ENCODE measurements at places on chromosomes 3 and 15. TPM values are rescaled to one million over a fixed set of nuclear protein-coding genes. Genes with fewer than 3 reads are reported as not detected.

Gene PDZRN3
- total RNA-seq = 4.9 TPM

- H3K36me3 ChIP-seq = no peaks in the 10 kb centered on the region
- H3K4me3 ChIP-seq = no peak overlapping the region
- H3K4me1 ChIP-seq = no peaks in the 10 kb centered on the region
- no peak overlapping the region for H3K27ac ChIP-seq
These were observed 9.3 kb downstream of the CFAP92 start for GRCh38 chr3:128984596-128984995.

Gene B2M
- 451 TPM for total RNA-seq

DNA sequence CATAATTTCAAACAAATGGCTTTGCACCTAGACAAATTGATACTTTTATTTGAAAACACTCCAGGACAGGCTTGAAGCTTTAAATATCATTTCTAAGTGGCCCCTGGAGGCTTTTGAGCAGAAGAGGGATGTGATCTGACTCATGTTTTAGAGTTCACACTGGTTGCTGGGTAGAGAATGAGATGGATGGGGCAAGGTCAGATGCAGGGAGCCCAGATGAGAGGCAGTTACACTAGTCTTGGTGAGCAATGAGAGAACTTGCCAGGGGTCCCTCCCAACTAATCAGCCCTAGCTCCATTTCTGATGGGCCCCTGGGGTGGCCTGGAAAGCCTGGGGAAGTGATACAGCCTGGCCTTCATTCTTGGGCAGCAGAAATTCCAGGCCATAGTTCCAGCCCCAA is 190.4 kb downstream of the MEGF11 start:
- no peaks in the 10 kb centered on the region for H3K36me3 ChIP-seq
- H3K4me3 ChIP-seq = no peak overlapping the region
- H3K27me3 ChIP-seq = no peaks in the 10 kb centered on the region

DNA sequence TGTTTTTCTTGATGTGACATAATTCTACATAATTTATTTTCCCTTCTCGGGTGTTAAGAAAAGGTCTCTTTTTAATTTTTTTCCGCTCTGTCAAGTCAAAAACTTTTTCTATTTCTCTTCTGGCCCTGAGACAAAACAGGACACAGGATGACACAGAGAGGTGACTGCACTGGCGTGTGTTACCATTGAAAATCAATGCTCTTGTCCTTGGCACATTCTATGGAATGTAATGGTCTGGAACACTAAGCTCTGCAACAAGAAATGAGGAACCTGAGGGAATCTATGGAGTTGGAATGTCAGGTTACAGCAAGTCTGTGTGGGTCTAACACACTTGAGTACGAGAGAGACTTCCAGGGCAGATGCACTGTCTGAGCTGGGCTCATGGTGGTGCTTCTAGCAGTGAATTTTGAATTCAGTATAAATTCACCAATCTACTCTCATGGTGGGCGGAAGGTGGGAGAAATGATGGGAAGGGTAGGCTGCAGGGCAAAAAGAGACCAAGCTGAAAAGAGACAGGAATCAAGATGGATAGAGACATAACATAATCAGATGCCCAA is 508.3 kb downstream of the TUSC7 start:
- no peak for DNase-seq
- H3K36me3 ChIP-seq = no peaks in the 10 kb centered on the region
- no peaks in the 10 kb centered on the region for H3K27me3 ChIP-seq
- no peak overlapping the region for H3K4me3 ChIP-seq

Gene ARIH1
- total RNA-seq = 78.0 TPM

GRCh38 chr3:33690341-33690740 is 27.7 kb downstream of the CLASP2 start:
- H3K4me1 ChIP-seq = peaks cover 3% of the 10 kb centered on the region
- H3K4me3 ChIP-seq = no peak overlapping the region
- H3K27ac ChIP-seq = no peak overlapping the region
- H3K27me3 ChIP-seq = no peaks in the 10 kb centered on the region
- no peaks in the 10 kb centered on the region for H3K36me3 ChIP-seq

All from pancreas (tissue), 10 donors.